Smooth muscle cell of trachea (primary cell): ENCODE measurements at places on chromosomes 5 and 9. TPM values are rescaled to one million over a fixed set of nuclear protein-coding genes. Genes with fewer than 3 reads are reported as not detected.

HTR4 gene
- not detected in 2 replicates for total RNA-seq

C9orf153 gene
- total RNA-seq: 0.15 and 0.50 TPM in 2 replicates

MAP3K1 gene
- total RNA-seq: 5.4 and 5.8 TPM in 2 replicates

PDCD1LG2 gene
- total RNA-seq: 5.3 and 6.3 TPM in 2 replicates

SLC36A3 gene
- not detected in 2 replicates for total RNA-seq

NR5A1 gene
- total RNA-seq: not detected in 2 replicates
